ENCODE measurements at places on chromosomes 13 and 19.

DNA sequence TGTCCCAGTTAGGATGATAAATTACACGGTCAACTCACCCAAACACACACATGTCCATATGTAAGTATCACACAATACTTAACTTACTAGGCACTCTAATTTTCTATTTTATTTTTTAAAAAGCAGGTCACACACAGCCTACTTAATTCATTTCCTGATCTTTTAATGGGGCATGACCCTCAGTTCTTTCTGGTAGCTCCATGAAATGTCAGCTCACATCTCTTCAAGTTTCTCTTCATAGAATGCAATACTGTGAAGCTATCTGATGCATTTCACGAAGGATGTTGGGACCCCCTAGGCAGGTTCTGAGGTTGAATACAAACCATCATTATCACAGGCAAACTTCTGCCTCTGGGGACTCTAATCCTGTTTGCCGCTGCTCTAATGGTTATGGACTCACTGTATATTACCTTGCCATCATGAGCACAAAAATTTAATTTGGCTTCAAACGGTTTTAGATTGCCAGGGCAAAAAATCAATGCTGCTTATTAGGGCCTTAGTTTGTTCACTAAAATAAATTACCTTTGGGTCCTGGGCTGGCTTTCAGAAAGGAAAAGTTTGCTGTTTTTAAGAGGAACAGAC lies 16.1 kb upstream of the DHRS12 start:
- no peak for DNase-seq

DNA sequence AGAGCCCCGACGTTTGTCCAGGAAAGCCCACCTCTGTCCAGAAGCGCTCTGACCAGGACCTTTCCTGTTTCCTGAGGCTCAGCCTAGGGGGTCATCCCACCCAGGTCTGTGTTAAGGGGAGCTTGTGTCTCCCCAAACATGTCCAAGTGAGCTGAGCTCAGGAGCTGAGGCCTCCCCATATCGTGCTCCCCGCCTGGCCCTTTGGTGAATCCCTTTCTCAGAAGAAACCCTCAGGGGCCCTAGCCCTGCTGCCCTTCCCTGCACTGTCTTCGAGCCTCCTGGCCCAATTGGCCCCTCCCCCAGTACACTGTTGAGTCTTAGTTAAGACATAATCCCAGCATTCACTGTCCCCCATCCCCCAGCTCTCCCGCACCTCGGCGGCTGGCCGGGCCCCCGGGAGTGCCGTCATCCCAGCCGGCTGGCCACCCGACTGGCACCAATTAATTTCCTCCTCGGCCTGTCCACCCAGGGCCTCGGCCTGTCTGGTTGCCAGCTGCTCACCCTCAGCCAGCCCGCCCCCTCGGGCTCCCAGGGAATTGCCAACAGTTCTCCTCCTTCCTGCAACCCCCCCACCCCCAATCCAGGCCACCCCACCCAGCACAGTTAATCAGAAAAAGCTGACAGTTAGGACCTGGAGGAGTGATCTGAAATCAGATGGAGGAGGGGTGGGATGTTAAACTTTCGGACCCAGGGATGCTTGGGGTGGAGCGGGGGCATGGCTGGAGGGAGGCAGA lies 13.6 kb downstream of the IER2 start:
- DNase-seq, result no peak

DNA sequence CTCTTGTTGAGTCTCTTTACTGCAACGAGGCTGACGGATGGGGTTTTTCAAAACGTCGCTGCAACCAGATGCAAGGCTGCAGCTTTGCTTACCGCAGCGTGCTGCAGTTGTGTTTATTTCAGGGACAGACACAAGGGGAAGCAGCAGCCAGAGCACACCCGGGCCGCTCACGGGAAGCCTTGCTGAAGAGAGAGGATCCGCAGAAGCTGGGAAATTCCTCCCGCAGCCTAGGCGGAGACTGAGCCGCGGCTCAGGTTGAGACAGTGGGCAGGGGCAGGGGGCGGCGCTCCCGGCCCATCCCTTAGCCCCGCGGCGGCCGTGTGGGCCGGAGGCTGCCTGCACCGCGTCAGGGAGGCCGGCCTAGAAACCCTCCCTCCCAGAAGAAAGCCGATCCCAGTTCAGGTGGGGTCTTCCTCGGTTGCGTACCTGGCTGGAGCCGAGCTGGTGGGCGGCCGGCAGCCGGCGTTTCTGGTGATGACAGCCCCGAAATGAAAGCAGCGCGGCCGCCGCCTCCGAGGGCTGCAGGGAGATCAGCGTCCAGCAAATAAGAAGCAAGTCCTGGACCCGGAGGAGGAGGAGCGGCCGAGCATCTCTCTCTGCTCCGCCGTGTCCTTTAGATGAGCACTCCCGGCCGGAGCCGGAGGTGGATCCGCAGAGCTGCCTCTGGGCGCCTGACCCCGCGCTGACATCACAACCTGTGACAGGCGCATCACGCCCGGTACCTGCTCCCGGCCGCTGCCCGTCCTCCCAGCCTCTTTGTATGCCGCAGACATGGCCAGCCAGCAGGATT lies at the start of gene FRY:
TSS of gene FRY (plus strand) at position 750 of the 790 bp plus-strand sequence. CDS start at position 772, 22 bp downstream.
- peak; percentile 26 for DNase-seq

GRCh38 chr13:67150608-67151007 lies 79.5 kb downstream of the PCDH9 start:
- no peak for DNase-seq

DNA sequence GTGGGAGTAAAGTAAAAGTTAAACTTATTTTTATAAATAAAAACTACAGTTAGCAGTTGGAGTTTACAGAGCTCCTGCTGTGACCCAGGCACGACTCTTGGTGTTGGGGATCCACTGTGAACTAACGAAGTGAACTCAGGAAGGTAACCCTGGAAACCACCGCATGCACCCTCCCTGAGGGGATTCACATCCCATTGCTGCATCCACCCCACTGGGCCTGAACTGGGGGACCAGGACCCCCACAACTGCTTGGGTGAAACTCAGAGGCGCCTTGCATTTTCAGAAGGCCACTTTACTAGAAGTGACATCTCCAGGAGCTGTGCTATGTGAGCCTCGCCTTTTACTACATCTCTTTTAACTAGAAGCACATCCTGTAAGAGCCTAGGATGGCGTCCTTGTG lies 166.4 kb downstream of the TEX29 start:
- DNase-seq, result no peak

DNA sequence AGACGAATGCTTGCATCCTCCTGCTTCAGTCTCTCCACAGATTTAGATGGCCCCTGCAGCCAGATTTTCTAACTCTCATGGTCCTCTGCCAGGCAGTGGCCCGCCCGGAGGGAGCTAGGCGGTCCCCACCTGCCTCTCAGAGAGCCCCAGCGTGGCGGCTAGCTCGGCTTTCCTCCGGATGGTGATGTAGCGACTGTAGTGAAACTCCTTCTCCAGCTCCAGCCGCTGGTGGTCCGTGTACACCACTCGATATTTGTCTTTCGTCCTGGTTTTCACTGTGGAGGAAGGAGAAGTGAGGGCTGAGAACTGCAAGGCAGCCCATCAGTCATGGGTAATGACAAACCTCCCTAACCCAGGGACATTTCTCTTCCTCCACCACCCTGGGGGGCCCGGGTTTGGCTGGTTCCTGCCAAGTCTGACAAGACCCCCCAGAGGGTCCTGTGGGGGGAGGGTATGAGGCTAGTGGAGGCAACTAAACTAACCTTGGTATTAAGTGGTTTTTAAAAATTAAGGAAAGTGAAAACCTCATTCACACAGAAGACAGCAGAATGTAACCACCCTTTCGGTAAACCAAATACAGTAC lies 4.3 kb downstream of the CDX2 start:
- DNase-seq, result no peak

DNA sequence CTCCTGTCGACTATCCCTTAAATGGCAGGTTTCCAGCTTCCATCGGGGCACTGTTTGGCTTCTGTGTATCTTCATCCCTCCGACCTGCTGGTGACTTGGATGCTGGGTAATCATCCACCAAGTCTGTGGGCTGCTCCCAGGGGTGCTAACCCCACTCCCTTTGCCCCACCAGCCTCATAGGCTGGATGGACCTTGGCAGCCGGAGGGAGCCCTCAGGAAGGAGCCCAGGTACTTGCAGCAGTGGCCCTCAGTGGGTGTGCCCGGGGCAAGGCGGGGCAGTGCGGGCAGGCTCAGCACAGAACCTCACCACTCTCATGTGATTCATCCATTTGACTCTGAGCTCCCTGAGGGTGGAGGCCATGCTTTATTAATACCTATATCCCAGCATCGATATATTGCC lies 27.4 kb upstream of the TUBGCP3 start:
- DNase-seq, result no peak

- DNase-seq, result no peak
Observed at GRCh38 chr19:32935629-32936028, 36.1 kb downstream of the CEP89 start.

GRCh38 chr13:94199135-94199534 lies 280.3 kb downstream of the DCT start:
- DNase-seq, result no peak

DNA sequence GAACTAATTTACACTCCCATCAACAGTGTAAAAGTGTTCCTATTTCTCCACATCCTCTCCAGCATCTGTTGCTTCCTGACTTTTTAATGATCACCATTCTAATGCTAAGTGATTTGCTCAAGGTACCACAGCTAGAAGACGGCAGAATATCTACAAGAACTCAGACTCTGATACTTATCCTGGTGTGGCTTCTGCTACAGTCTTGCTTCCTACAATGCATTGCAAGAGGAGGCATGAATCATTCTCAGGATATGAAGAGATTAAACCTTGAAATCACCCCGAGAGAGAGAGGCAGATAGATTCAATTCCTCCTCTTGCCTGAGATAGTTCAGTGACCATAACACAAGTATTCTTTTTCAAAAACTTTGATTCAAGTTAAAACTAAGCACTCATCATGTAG lies 306.4 kb downstream of the TBC1D4 start:
- no peak for DNase-seq

GRCh38 chr13:97226788-97227627 lies 4.9 kb downstream of the MBNL2 start:
- DNase-seq, result no peak

GRCh38 chr13:112616586-112617362 lies 28.8 kb upstream of the TUBGCP3 start:
- DNase-seq, result no peak

DNA sequence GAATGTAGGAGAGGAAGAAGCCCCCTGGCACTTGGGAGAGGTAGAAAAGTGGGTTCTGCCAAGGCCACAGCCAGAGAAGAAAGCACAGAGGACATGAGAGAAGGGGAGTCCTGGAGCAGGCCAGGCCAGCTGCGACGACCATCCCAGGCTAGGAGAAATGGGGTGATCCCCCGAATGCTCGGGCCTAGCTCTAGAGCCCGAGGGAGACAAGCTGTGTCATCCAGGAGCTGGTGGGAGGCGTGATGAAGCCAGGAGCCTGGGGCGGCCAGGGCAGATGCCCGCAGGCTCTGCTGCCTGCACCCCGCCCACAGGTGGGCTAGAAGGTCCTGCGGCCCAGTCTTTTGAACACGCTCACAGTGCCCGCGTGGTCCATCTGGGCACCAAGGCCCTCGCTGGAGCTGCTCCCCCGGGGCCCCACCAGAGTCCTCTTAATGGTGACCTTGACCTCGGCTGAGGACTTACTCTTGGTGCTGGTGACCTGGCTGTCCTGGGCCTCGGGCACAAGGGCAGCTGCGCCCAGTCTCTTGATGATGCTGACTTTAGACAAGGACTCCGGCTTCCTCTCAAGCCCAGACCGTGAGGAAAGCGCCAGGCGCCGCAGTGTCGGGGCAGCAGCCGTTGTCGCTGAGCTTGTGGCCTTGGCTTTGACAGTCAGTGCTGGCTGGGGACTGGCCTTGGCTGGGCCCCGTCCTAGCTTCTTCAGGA lies 26.5 kb downstream of the C19orf47 start:
- no peak for DNase-seq

- DNase-seq, result no peak
Observed at GRCh38 chr19:536031-536880, 4.7 kb downstream of the CDC34 start.

DNA sequence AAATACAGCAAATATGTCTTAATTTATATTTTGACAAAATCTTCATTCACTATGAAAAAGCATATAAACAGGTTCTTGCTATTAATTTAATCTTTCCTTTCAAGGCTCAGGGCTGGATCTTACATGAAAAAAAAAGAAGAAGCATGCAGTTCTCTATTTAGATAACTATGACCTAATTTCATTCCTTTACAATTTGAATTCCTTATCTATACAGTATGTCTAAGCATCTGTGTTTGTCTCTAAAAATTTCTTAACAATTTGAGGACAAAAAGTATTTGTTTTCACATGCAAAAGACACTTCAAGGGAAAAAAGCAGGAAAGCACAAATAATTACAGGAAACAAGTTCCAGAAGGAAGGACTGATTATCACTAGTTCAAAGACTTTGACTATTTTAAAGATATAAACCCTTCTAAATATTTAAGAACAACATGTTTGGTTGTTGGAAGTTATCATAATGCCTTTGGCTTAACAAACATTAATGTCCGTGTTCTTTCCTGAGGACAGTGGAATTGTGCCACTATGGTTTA lies 157.5 kb downstream of the TBC1D4 start:
- no peak for DNase-seq

- DNase-seq, result peak; percentile 69
Observed at GRCh38 chr13:23321535-23322241, 111.8 kb downstream of the SACS start.

- no peak for DNase-seq
Observed at GRCh38 chr13:106475852-106476251, 59.6 kb downstream of the EFNB2 start.

GRCh38 chr19:7346488-7346971 lies 2.2 kb upstream of the ARHGEF18 start:
- no peak for DNase-seq

- DNase-seq, result no peak
Observed at GRCh38 chr13:106121173-106121754, 414.2 kb downstream of the EFNB2 start.

- DNase-seq, result no peak
Observed at GRCh38 chr13:44346534-44346933, 27.1 kb upstream of the SERP2 start.
